CD4-positive, CD25-positive, alpha-beta regulatory T cell (primary cell): ENCODE measurements at places on chromosomes 12 and 14. TPM values are rescaled to one million over a fixed set of nuclear protein-coding genes. Genes with fewer than 3 reads are reported as not detected.
A peak's percentile ranks its signal among the peaks of the same experiment; 100 is the strongest.

CD163 gene
- polyA plus RNA-seq: not detected

FGD4 gene
- not detected for polyA plus RNA-seq

- peaks cover 58% of the 10 kb centered on the region for H3K36me3 ChIP-seq
- no peaks in the 10 kb centered on the region for H3K27me3 ChIP-seq
- H3K27ac ChIP-seq: peak overlapping the region; percentile 44
- DNase-seq: no peak
- H3K4me3 ChIP-seq: no peak overlapping the region
- H3K4me1 ChIP-seq: peaks cover 48% of the 10 kb centered on the region
Measured at GRCh38 chr12:6333566-6333965, 8.3 kb downstream of the TNFRSF1A start.

DNA sequence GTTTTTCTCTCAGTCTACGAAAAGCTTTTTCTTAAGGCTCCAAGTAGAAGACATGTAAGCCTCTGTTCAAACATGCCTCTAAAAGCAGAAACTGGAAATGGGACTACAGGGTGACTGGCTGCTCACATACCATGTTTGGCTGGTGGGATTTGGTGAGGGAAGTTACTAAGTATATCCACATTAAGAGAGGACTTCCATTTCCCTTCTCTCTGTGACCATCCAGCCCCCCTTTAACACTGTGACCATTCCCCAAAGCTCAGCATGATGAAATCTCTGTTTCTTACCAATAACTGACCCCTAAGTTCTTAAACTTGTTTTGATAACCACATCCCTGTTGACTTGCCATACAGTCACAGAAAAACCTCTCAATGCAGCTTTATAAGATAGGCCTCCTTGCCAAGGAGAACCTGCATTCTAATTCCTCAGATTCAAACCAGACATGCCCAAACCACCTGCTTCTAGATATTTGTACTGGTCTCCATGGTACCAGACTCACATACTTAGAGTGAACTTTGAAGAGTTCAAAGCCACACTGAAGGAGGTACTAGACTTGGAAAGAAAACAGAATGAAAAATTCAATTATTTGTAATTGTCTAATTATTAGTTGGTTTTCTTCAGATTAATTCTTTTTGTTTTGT, 102.2 kb downstream of the VEZT start:
- no peak overlapping the region for H3K4me3 ChIP-seq
- no peaks in the 10 kb centered on the region for H3K4me1 ChIP-seq
- H3K27ac ChIP-seq: no peak overlapping the region
- no peaks in the 10 kb centered on the region for H3K27me3 ChIP-seq
- no peak for DNase-seq

- H3K36me3 ChIP-seq: peaks cover 84% of the 10 kb centered on the region
- no peak overlapping the region for H3K27ac ChIP-seq
- H3K27me3 ChIP-seq: no peaks in the 10 kb centered on the region
Measured at GRCh38 chr14:99175331-99176155, 96.5 kb downstream of the BCL11B start.

TNS2 gene
- not detected for polyA plus RNA-seq

DNA sequence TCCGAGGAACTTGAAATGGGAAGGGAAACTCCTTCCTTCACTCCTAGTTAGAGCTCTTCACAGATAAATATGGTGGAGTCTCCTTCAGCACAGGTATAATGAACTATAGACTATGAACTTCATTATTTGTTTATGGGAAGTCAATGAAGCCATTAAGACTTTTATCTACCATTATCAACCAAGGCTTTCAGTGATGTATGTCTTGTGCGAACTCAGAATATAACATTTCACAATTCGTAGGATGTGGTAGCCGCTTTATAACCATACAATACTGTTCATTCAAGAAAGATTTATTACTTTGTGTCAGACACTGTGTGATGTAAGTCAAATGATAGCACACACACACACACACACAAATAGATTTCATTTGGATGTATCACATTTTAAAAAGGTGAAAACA, 24.8 kb upstream of the ETNK1 start:
- H3K27me3 ChIP-seq: no peaks in the 10 kb centered on the region
- H3K4me1 ChIP-seq: peaks cover 9% of the 10 kb centered on the region
- H3K36me3 ChIP-seq: no peaks in the 10 kb centered on the region
- no peak overlapping the region for H3K4me3 ChIP-seq
- no peak overlapping the region for H3K27ac ChIP-seq

GRCh38 chr14:76780875-76781647, 19.8 kb downstream of the VASH1 start:
- DNase-seq: no peak
- H3K27ac ChIP-seq: no peak overlapping the region
- no peaks in the 10 kb centered on the region for H3K27me3 ChIP-seq
- H3K4me3 ChIP-seq: no peak overlapping the region

PTPN21 gene
- not detected for polyA plus RNA-seq

DNA sequence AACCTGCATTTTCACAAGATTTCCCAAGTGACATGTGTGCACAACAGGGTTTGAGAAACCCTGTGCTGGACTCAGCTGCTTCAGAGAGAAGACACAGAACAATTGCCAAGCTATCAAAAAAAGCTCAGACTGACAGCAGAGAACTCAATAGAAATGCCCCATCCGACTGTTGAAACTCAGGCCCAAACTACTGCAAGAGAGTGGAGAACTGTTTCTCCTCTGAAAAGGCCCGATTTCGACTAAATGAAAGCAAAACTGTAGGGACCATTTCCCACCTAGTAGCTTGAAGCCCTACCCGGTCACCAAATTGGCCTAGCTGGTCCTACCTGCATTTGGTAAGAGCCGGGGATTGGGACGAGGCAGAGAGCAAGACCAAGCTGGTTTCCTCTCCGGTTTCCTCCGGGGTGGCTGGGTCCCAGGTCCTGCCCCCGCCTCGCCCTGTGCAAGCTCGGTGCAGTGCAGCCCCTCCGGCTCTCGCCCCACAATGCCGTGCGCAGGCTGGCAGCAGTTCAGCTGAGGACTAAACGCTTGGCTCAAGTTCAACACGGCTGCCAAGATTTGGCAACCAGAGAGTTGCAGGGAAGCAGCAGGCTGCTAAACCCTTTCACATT, 1180.6 kb downstream of the VRK1 start:
- H3K36me3 ChIP-seq: peaks cover 3% of the 10 kb centered on the region
- peak; percentile 52 for DNase-seq
- H3K4me3 ChIP-seq: peak overlapping the region; percentile 98
- peak overlapping the region; percentile 82 for H3K27ac ChIP-seq
- no peaks in the 10 kb centered on the region for H3K27me3 ChIP-seq

DNA sequence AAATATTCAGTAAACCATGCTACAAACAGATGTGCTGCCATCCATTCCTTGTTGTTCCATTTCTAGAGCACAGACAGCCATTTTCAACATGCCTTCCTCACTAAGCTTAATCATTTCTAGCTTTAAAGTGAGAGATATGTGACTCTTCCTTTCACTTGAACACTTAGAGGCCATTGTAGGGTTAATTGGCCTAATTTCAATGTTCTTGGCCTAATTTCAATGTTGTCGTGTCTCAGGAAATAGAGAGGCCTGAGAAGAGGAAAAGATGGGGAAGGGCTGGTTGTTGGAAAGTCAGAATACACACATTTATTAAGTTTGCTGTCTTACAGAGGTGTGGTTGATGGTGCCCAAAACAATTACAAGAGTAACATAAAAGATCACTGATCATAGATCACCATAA, 435.1 kb downstream of the ZFP36L1 start:
- DNase-seq: no peak
- no peak overlapping the region for H3K27ac ChIP-seq
- no peaks in the 10 kb centered on the region for H3K36me3 ChIP-seq
- H3K4me1 ChIP-seq: peaks cover 13% of the 10 kb centered on the region
- H3K27me3 ChIP-seq: no peaks in the 10 kb centered on the region
- no peak overlapping the region for H3K4me3 ChIP-seq
